ENCODE measurements at places on chromosomes 7 and 10.

- DNase-seq, result no peak
Observed at GRCh38 chr10:1290071-1290471, 233.9 kb downstream of the WDR37 start.

- no peak for DNase-seq
Observed at GRCh38 chr7:149877890-149878522, 4.2 kb downstream of the ATP6V0E2 start.

GRCh38 chr10:89156161-89156835, 50.8 kb downstream of the CH25H start:
- DNase-seq, result no peak

DNA sequence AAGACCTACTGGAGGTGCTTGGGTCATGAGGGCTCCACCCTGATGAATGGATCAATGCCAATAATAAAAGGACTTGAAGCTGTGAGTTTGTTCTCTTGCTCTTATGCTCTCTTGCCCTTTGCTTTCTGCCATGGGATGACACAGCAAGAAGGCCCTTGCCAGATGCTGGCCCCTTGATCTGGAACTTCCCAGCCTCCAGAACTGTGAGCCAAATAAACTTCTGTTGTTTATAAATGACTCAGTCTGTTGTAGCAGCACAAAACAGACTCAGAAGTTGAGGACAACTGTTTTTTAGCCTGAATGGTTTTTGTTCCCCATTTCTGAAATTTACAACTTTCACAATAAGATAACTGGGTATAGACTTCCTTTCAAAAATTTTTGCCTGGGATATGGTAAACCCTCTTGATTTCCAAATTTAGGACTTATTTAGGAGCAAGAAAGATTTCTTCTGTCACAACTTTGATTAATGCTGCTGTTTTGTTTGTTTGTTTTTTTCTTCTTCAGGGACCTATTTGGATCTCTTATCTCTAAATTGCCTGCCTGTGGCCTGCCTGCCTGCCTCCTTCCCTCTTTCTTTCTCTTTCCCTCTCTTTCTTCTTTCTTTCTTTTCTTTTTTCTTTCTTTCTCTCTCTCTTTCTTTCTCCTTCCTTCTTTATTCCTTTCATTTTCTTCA, 12.1 kb downstream of the ENTPD1 start:
- no peak for DNase-seq

DNA sequence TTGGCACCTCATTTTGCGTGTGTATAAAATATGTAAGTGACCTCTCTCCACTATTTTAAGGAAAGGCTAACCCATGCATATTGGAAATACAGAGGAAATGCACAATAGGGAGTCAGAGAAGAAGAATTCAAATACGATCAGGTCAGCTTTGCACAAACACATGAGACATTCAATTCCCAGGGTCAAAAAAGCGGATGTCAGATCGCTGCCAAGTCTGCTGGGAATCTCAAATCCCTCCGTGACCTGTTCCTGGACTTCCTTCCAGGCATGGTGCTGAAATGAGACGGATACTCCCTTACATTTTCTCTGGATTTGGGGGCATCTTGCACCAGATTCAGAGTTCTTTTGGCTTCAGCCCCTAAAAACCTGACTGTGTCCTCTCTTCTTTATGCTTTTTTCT, 91.9 kb upstream of the PRKCQ start:
- no peak for DNase-seq

- DNase-seq, result no peak
Observed at GRCh38 chr7:128427289-128427891, 17.6 kb upstream of the IMPDH1 start.

DNA sequence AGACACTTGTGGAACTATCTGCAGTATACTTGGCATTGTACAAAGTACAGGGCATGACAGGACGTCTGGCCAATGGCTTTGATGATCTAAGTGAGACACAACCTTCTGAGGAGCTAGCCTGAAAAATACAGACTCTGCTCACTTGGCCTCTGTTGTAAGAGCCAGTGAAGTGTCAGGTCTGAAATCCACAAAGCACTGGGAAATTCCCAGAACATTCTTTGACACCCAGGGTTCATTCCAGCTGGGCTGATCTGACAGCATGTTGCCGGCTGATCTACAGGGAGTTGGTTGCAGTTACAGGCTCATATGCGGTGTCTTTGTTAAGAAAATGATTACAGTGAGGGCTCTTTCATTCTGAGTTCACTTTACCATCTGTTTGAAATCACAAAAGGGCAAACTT, 354.6 kb downstream of the PHF14 start:
- DNase-seq, result no peak

GRCh38 chr7:22138106-22138505, 192.4 kb upstream of the CDCA7L start:
- no peak for DNase-seq

GRCh38 chr10:60009276-60009675, 102.9 kb upstream of the CCDC6 start:
- no peak for DNase-seq

DNA sequence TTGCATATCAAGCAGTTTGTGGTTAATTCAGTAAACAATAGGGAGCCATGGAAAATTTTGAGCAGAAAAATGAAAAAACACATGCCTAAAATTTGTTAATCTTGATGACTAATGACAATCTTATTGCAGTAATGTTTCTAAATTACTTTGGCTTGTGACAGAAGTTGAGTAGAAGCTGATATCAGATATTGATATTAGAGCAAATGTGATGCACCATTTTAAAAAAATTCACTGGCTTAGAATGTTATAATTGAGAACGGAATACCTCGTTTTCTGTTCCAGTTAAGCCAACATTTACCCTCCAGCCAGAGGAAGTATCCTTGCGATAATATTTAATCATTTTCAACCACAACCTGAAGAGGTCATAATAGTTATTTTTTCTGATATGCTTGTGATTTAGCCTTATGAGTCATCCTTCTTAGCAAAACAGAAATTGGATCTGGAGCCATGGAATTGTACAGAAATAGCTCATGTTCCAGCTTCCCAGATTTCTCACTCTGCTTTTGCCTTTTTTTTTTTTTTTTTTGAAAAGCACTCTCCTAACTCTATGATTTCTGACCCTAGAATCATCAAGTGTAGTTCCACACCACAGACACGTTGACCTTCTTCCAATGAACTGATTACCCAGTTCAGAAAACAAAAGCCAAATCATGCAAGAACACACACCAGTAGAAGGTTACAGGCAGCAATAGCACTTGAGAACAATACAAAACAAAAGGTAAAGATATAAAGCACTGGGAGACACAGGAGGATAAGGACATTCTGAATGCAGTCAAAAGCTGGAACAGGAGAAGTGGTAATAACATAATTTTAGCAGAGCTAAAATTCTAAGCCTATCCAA, 96.8 kb upstream of the PHYHIPL start:
- no peak for DNase-seq

DNA sequence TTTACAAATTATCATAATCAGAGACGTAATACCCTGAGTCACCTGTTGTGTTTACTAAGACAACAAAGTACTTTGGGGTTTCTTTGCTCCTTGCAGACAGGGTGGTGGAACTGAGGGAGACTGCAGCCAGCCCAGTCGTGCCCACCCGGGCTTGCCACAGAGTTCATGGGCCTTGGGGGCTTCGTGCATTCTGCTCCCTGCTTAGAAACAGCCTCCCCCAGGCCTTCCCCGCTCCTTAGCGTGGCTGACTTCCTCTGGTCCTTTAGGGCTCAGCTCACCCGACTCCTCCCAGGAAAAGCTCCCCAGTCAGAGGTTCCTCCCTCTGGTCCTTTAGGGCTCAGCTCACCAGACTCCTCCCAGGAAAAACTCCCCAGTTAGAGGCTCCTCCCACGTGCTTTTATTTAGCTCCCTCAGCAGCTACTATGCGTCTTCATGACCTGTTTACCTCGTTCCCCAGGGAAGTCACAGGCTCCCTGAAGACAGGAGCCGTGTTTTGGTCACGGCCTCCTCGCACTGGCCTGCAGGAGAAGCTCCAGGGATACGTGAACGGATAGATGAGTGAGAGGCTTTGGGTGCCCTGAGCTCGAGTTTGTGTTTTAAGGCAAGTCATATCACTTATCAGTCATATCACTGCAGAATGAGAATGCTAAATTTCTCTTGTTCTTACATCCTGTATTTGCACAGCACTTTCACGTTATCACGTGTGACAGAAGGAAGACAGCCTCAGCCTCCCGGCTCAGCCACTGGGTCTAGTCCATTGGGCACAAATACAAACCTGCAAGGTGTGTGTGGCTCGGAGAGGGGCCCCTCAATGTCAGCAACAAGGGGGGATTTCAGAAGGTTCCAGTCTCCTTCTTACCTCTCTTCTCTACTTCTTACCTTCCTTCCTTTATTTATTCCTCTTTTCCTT, 52.7 kb upstream of the VIPR2 start:
- no peak for DNase-seq

DNA sequence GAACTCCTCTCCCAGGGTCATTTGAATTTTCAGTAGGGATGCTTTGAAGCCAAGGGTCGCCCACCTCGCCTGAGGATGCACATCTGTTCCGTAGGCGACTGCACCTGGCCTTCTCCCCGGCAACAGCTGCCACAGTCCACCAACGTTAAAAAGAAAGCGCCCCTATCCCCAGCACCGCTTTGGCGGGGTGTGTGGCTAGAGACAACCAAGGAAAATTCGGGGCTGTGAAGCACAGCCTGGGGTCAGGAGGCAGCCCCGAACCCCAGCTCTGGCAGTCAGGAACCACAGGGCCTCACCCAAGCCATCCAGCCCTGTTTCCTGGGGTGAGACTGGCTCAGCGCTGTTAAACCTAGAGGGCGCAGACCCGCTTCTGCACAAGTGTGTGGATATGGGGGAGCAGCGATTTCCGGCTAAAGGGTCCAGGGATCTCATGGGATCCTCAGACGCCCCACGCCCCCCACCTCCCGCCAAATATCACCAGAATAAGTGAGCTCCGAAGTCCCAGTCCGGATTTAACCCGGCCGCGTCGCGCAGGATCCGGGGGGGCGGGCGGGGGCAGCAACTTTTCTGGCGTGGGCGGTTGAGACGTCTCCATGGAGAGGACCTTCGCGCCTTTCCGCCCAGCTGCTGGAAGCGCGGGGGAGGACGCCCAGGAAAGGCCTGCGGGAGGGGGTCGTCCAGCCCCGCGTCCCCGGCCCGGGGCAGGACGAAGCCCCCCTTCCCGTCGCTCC, 822 bp downstream of the ZC3HAV1L start:
- no peak for DNase-seq

DNA sequence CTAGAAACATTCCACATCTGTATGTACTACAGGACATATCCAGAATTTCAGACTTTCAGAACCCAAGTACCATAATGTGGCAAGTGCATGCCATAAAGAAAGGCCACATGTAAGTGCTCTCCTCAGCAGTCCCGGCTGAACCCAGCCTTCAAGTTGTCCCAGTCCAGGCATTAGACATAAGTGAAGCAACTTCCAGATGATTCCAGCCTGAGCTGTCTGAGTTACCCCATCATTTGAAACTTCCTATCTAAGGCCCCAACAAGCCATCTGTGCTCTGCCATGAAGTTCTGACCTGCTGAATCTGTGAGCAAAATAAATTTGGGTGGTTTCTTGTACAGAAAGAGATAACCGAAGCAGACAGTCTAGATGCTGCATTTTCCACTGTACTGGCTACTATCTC, 218.8 kb downstream of the IPMK start:
- DNase-seq, result no peak

DNA sequence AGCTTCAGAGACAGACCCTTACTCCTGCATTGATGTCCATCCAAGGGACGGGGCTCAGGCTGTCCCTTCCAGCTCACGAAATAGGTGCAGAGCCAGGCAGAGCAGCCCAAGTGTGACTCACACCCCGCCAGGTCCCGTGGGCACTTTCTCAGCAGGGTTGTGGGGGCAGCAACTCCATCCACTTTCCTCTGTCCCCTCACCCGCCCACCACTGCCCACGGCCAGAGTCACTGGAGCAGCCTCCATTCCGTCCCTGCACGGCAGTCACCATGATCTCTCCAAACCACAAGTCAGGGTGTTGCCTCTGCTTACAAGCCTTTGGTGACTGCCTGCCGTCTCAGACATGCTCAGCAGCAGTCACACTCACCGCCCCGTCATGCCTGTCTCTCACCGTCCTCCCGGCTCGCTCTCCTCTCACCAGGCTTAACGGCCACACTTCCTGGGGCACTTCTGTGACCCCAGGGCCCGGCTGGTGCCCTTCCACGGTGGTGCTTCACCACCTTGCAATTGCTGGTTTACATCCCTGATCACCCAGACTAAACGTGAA, 39.3 kb downstream of the CALML3 start:
- no peak for DNase-seq

DNA sequence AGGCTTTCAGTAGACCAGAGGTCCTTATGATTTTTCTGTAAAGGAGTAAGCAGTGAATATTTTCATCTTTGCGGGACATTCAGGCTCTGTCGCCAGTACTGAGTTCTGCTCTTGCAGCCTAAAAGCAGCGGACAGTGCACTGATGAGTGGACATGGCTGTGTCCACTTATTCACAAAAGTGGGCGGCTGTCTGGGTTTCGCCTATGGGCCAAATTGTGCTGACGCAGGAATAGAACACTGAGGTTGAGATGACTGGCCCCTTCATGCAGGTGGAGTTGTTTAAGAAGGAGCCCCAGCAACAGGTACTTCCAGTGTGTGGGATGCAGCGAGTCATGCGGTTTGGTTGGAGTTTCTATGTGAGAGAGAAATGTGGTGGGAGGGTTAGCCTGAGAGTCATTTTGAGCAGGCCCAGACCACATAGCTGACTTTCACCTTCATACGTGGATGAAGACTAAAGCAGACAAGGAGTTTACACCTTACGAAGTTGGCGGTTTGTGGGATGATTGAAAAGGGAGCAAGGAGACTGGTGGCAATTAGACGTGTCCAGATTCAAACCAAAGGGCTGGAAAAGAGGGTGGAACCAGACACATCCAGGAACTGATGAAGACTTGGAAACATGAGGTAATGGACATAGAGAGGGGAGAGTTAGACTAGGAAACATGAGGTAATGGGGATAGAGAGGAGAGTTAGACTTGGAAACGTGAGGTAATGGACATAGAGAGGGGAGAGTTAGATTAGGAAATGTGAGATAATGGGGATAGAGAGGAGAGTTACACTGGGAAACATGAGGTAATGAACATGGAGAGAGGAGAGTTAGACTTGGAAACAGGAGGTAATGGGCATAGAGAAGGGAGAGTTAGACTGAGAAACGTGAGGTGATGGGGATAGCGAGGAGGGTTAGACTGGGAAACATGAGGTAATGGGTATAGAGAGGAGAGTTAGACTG, 38.2 kb downstream of the WDR37 start:
- DNase-seq, result no peak

DNA sequence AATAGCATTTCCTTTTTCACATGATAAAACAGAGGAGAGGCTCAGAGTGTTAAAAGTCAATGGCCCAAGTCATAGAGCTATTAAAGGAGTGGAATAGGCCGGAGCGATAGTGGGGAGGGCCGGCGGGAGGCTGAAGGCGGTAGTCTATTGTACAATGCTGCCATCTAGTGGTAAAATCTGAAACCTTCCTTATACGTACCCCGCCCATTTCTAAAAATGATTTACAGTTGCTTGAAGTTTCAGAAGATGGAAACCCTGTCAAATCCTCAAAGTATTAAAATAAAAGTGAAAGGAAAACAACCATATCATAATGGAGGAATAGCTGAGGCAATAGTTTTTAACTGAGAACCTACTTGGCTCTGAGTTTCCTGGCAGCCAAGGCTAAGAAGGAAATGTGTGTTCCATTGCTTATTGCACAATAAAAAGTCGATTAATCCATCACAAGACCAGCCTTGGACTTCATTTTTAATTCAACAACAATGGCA, 209.1 kb downstream of the CCSER2 start:
- DNase-seq, result no peak
